ENCODE measurements at places on chromosomes 3 and 15. TPM values are rescaled to one million over a fixed set of nuclear protein-coding genes. Genes with fewer than 3 reads are reported as not detected.

DNA sequence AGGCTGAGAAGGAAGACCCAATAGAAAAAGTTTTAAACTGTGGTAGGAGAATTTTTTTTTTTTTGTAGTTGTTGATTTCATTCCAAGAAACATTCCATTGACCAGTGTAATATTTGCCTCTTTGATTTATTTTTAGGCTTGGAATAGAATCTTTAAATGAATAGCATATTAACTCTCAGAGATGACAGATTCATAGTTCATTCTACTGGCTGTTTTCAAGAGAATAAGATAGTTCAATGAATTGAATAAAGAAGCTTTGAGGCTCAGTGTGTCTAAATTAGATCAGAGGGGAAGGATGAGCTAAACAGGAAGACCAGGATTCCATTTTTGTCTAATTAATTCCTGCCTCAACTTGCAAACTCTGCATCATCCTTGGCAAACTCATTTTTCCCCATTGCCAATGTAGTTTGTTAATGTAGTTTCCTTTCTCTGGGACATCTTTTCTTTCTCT, 98.4 kb downstream of the NAALADL2 start:
- no peak overlapping the region for H3K4me3 ChIP-seq
- H3K36me3 ChIP-seq: no peaks in the 10 kb centered on the region
- DNase-seq: no peak
- H3K27ac ChIP-seq: no peak overlapping the region

DNA sequence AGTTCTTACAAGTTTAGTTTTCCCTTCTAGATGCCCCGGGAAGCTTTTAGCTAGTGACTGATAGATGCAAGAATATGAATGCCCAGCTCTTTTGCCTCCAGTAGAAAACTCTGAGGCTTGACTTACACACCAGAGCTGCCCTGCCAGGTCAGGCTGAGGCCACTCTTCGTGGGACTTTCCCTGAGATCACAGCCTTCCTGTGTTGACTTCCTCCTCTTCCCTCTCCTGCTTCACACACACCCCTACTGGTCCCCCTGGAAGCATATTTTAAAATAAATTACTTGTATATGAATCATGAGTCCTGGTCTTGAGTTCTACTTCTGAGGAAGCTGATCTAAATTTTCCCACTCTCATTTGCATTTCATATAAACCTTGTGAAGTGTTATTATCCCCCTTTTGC, 413.7 kb downstream of the PDCD6IP start:
- H3K4me1 ChIP-seq: no peaks in the 10 kb centered on the region
- H3K4me3 ChIP-seq: no peak overlapping the region
- H3K27ac ChIP-seq: peak overlapping the region; percentile 36
- H3K27me3 ChIP-seq: no peaks in the 10 kb centered on the region
- DNase-seq: no peak

- H3K36me3 ChIP-seq: no peaks in the 10 kb centered on the region
- peaks cover 3% of the 10 kb centered on the region for H3K4me1 ChIP-seq
- H3K27me3 ChIP-seq: no peaks in the 10 kb centered on the region
- H3K27ac ChIP-seq: no peak overlapping the region
These were observed 153.8 kb downstream of the EBLN2 start for GRCh38 chr3:73215281-73215680.

DNA sequence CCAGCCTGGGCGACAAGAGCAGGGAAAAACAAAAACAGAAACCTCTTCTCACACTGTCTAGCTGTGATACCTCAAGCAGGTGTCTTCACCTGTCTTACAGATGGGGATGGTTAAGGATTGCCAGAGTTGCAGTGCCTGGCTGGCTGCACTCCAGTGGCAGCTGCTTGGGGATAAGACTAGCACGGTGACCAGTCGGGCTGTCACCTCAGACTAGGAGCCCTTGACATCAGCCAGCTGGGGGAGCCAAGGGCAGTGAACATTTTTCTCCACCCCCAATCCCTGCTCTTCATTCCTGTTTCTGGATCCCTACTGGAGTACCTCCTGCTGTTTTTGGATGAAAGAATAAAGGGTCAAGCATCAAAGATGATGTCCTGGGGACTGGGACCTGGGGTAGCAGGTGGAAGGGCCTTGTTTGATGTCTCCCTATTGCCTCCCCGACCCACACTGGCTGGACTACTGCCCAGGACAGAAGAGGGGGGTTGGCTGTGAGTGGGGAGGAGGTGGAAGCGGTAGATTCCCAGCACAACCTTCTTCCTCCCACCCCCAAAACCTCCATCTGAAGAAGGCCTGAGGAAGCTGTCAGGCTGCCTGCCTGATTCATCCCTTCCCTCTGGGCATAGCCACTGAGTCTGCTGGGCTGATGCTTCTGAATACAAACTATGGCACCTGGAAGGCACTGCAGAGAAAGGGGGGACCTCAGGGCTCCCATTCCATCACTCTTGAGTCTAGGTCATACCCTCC, 7.0 kb upstream of the CPNE9 start:
- no peaks in the 10 kb centered on the region for H3K27me3 ChIP-seq

The TUSC7 gene
- not detected for polyA plus RNA-seq

GRCh38 chr3:15361494-15362214, 29.3 kb upstream of the SH3BP5 start:
- peaks cover 23% of the 10 kb centered on the region for H3K4me1 ChIP-seq
- DNase-seq: no peak
- H3K4me3 ChIP-seq: no peak overlapping the region
- no peaks in the 10 kb centered on the region for H3K27me3 ChIP-seq
- peak overlapping the region; percentile 0 for H3K27ac ChIP-seq

GRCh38 chr3:130470126-130470525, 46.9 kb upstream of the COL6A6 start:
- no peaks in the 10 kb centered on the region for H3K4me1 ChIP-seq
- H3K4me3 ChIP-seq: no peak overlapping the region
- DNase-seq: no peak

DNA sequence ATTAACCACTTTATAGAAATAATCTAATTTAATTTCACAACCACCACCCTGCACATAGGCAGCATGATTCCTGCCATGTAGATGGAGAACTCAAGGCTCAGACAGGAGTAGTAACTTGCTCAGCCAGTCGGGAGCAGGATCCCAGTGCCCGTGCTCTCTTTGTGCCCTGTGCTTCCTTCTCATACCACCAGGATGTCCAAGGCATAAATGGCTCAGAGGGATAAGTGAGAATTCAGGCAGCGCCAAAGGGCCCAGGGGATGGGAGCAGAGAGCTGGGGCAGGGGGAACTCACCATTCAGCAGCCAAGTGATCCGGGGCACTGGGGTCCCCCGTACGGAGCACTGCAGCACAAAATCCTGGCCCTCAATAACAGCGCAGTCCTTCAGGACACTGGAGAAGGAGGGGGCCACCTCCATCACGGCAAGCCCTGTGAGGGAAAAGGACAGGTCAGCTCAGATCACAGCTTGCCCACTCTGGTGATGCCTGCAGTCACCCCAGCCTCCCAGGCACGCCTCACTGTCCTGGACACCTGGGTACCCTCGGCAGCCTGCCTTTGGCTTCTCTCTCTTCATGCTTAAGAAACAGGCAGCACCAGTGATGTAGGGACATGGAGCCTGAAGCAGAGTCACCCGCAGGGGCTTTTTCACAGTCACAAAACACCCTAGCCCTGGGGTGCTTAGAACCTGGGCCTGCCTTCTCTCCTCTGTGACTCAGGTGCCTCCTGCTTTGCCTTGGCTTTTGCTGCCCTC, 141.0 kb upstream of the HACD2 start:
- DNase-seq: no peak
- no peak overlapping the region for H3K27ac ChIP-seq
- H3K36me3 ChIP-seq: no peaks in the 10 kb centered on the region

The IQSEC1 gene
- 24.9 TPM for polyA plus RNA-seq

GRCh38 chr3:184884359-184885017, 72.5 kb downstream of the VPS8 start:
- H3K27me3 ChIP-seq: no peaks in the 10 kb centered on the region
- no peaks in the 10 kb centered on the region for H3K36me3 ChIP-seq
- H3K4me3 ChIP-seq: no peak overlapping the region
- H3K4me1 ChIP-seq: no peaks in the 10 kb centered on the region
- no peak overlapping the region for H3K27ac ChIP-seq

DNA sequence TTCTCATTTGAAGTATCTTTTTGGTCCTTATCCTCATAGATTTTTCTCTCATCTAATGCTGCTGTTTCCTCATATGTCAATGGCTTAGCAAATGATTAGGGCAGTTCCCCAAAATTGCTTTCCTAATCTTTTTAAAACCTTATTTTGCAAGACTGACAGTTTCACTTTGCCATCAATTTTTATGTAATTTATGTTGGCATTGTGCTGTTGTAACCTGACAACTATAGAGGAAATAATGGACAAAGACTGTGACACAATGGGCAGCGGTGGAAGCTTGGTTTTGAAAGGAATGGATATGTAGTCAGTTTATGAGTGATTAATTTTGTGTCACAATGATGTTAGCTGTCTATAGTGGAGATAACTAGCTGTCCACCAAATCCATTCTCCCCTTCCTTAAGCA, 10.6 kb upstream of the SH3BP5 start:
- H3K4me3 ChIP-seq: no peak overlapping the region
- H3K27me3 ChIP-seq: no peaks in the 10 kb centered on the region
- H3K36me3 ChIP-seq: no peaks in the 10 kb centered on the region
- H3K4me1 ChIP-seq: no peaks in the 10 kb centered on the region
- no peak overlapping the region for H3K27ac ChIP-seq
- DNase-seq: no peak

- DNase-seq: no peak
- no peak overlapping the region for H3K4me3 ChIP-seq
- no peaks in the 10 kb centered on the region for H3K27me3 ChIP-seq
- H3K4me1 ChIP-seq: no peaks in the 10 kb centered on the region
These were observed 91.0 kb downstream of the LRTM1 start for GRCh38 chr3:54836871-54837270.

The LRRC57 gene
- 22.3 TPM for polyA plus RNA-seq

- no peaks in the 10 kb centered on the region for H3K27me3 ChIP-seq
- no peaks in the 10 kb centered on the region for H3K4me1 ChIP-seq
- no peak overlapping the region for H3K4me3 ChIP-seq
- no peaks in the 10 kb centered on the region for H3K36me3 ChIP-seq
- DNase-seq: no peak
These were observed 74.9 kb upstream of the NR2F2 start for GRCh38 chr15:96255599-96255998.

DNA sequence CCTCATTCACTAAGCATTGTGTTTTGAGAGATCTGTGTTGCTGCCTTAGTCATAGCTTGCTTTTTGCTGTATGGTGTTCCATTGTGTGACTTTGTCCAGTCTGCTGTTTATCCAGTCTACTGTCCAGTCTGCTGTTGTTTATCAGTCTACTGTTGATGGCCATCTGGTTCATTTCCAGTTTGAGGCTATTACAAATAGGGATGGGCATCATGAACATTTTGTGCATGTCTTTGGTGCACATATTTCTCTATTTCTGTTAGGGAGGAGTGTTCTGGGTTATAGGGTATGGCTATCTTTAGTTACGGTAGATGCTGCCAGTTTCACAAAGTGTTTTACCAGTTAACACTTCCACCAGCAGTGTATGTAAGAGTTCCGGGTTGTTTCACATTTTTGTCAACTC, 22.2 kb upstream of the CLEC3B start:
- no peaks in the 10 kb centered on the region for H3K36me3 ChIP-seq
- no peaks in the 10 kb centered on the region for H3K4me1 ChIP-seq
- peak overlapping the region; percentile 1 for H3K27ac ChIP-seq
- no peaks in the 10 kb centered on the region for H3K27me3 ChIP-seq
- DNase-seq: no peak

The IMPG2 gene
- polyA plus RNA-seq: 0.66 TPM

DNA sequence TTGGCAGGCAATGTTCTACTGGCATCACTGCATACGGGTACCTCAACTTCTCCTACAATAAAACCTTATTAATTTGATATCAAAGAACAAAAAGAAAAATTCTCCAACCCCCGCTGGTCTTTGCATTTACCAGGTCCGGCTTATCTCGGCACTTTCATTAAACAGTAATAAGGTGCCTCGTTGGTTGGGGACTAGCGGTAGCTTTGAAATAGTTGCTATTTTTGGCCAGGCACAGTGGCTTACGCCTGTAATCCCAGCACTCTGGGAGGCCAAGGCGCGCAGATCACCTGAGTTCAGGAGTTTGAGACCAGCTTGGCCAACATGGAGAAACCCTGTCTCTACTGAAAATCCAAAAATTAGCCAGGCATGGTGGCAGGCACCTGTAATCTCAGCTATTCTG, 32.0 kb upstream of the CGNL1 start:
- no peak overlapping the region for H3K4me3 ChIP-seq
- DNase-seq: no peak
- no peaks in the 10 kb centered on the region for H3K4me1 ChIP-seq

The CRABP1 gene
- 0.34 TPM for polyA plus RNA-seq

DNA sequence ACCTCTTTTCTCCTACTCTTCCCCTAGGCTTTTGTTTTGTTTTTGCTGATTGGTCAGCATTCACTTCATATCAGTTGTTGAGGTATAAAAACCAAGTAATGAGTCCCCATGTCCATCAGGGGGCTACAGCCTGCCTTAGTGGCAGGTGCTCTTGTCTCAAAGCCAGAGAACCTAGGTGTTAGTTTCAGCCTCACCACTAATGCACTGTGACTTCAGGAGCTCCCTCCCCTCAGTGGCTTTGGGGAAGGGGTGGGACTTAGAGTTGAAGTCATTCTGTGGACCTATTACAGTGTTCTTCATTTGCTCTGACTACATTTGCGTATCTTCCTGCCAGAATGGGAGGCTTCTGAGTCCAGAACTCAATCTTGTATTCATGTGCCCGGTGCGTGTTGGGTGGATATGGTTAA, 41.6 kb downstream of the NR2C2 start:
- H3K4me3 ChIP-seq: no peak overlapping the region
- H3K27ac ChIP-seq: no peak overlapping the region
- no peaks in the 10 kb centered on the region for H3K36me3 ChIP-seq
- no peak for DNase-seq

The PDZRN3 gene
- polyA plus RNA-seq: 71.5 TPM

DNA sequence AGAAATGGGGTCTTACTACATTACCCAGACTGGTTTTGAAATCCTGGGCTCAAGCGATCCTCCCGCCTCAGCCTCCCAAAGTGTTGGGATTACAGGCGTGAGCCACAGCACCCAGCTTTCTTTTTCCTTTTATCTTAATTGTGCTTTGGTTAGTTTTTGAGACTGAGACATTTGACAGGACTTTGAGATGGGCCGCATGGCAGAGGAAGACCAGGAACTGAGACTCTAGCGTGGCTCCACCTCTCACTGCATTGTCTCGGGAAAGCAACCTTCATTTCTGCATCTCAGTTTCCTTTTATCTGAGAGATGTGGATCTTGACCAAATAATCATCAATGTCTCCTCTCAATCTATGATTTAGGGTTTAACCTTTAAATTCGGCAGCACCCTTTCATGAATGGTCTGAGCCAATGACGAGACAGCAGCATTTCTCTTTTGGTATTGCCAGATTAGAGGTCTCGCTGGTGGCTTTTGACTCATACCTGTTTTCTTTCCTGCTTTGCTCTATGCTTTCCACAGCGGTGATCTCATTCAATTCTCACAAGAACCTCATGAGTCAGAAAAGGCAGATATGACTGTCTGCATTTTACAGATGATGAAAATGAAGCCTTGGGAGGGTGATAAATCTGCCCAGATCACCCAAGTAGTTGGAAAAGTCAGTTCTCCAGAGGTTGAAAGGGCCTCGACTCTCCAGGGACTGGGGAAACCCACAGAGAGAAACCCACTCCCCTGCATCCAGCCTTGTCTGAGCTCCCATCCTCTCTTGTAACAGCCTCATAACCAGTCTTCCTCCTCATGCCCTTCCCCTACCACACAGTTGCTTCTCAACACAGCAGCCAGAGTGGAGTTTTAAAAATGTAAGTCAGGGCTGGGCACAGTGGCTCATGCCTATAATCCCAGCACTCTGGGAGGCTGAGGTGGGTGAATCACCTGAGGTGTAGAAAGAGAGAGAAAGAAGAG, 84.8 kb upstream of the FOXB1 start:
- no peaks in the 10 kb centered on the region for H3K36me3 ChIP-seq
- H3K4me1 ChIP-seq: no peaks in the 10 kb centered on the region
- H3K27ac ChIP-seq: no peak overlapping the region
- DNase-seq: no peak
- peaks cover 22% of the 10 kb centered on the region for H3K27me3 ChIP-seq
- H3K4me3 ChIP-seq: no peak overlapping the region

Measured in left lung (tissue), 14 donors.